ENCODE measurements at places on chromosomes 4 and X. TPM values are rescaled to one million over a fixed set of nuclear protein-coding genes. Genes with fewer than 3 reads are reported as not detected.

Gene RBMXL3
- total RNA-seq: not detected

Gene MED28
- total RNA-seq: 11.4 TPM

Gene LEF1
- 0.63 TPM for total RNA-seq

Gene CT83
- total RNA-seq: not detected

Gene CSN1S1
- not detected for total RNA-seq

Gene ARSJ
- 12.4 TPM for total RNA-seq

All from fibroblast of the aortic adventitia (primary cell).